Upper lobe of left lung (tissue), 6 donors: ENCODE measurements at places on chromosomes 13 and 19. TPM values are rescaled to one million over a fixed set of nuclear protein-coding genes. Genes with fewer than 3 reads are reported as not detected.

- DNase-seq = peak; percentile 60
Measured at GRCh38 chr13:112958127-112958989, 10.7 kb upstream of the MCF2L start.

DNA sequence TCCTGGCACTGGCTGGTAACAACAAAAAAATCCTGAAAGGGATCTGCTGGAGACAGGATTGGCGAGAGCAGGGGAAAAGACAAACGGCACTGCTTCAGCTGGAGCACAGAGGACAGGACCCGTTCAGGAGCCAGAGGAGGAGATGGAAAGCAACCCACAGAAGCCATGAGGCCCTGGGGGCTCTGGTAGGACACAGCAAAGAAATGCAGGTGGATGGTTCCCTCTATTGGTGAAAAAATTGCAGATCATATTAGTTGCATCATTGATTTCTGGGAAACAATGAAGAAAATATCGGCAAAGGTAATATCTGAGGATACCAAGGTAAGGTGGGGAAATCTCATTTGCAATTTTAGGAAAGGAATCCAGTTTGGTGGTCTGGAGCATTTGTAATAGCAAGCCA lies 25.7 kb upstream of the TPP2 start:
- no peak for DNase-seq

DNA sequence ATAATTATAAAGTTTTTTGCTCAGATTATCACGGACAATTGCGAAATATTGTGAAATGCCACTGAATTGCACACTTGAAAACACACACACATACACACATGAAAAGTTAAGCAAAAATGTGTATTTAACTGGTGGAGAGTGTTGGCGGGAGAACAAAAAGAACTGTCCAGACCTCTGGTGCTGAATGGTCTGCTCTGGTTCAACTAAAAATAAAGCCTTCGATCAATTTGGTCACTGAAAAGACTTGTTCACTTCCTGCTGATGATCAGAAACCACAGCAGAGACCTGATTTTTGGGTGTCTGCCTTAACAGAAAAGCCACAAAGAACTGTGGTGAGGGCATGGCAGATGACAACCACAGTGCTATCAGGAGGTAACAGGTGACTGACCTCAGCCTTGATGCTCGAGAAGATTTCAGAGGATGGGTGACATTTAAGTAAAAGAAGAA lies 4.0 kb upstream of the IGFL1 start:
- no peak for DNase-seq

DNA sequence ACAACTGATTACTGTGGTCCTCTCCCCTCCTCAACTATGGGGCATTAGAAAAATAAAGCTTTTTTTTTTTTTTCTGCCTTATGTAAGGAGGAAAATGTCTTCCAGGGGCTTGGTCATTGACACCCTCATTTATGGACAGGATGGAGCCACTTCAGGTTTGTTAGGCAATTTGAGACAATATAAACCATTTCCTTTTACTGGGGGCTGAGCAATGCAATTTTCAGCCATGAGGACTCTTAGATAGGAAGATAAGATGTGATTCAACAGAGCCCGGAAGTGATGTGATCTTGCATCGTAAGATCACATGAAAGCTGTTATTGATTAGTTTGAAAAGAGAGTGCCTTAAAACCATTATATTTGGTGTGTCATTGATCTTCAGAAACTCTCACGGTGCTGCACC lies 210.8 kb downstream of the OXGR1 start:
- no peak for DNase-seq

- DNase-seq = no peak
Measured at GRCh38 chr13:100039740-100040139, 49.2 kb upstream of the PCCA start.

The ATP8A2 gene
- 0.61 TPM for total RNA-seq

The MATK gene
- 10.6 TPM for total RNA-seq
